ENCODE measurements at places on chromosomes 2 and 18.

GRCh38 chr2:33316328-33316727 is 160.1 kb upstream of the RASGRP3 start:
- no peak for DNase-seq

DNA sequence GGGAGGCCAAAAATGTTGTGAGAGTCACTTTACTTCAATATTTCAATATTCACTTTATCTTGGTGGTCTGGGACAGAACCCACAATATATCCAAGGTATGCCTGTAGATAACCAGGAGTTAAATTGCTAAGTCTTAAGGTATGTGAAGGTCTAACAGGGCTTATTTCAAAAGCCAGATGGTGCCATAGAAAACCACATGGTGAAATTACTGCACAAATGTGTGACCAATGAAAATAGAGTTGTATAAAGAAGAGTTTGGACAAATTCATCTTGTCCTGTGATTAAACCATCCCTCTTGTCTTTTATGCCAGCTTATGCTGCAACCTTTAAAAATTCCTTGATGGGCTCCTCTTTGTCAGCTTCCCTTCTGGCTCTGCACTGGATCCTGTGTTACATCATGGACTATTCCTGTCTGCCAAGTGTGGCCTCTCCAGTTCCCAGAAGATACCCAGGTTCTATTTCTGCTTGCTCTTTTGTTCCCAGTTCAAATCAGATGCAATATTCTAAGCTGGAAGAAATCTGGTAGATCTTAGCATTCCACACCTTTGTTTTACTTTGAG is 46.8 kb downstream of the ANTXR1 start:
- no peak for DNase-seq

DNA sequence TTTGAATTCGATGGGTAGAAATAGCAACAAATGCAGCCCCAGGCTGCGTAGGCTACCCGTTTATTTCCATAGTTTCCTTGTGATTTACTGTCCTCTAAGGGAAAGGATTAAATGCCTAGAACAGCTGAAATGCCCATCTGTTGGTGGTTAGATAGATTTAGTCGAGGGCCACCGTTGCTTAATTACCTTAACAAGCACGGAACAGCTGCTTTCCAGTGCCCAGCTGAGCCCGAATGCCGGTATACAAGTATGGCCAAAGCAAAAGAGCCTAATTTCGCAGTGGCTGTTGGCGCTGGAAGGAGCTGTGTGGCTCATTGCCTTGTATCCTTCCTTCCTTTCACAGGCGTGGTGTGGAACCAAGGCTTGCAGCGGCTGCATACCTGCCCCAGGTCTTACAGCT is 109.1 kb downstream of the CABLES1 start:
- DNase-seq = no peak

DNA sequence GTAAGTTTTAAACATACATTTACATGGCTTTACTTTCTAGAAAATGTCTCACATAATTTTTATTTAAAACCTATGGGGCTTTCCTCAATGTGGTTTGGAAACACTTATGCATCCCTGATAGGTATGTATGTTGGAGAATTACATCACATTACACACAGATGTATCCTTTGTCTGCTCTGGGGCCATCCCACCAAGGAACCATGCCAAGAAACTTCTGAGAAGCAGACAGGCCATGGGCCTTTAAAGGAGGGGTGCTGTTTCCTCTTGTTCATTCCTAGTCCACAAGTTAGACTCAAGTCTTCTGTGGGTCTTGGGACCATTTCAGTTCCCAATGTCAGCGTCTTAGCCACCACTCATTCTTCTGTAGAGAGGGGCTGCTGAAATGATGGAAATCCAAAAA is 162.0 kb upstream of the SETBP1 start:
- DNase-seq = no peak

- no peak for DNase-seq
These were observed 37.3 kb downstream of the FER1L5 start for GRCh38 chr2:96679848-96680247.

DNA sequence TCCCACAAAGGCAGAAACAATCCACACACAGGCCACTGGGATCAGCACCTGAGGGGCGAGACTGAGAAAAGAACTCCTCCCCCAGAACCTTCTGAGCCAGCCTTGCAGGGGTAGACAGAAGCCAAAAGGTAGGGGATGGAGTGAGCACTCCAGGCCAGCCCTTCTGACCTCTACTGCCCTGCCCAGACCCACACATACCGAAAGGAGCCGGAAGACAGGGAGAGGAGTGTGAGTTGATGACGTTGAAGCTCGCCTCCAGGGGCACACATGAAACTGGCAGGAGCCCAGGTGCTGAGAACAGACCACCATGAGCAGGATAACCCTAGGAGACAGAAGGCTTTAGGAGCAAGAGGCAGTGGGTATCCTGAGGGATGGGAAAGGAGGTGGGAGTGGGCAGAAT is 1.8 kb downstream of the SLC23A3 start:
- no peak for DNase-seq

DNA sequence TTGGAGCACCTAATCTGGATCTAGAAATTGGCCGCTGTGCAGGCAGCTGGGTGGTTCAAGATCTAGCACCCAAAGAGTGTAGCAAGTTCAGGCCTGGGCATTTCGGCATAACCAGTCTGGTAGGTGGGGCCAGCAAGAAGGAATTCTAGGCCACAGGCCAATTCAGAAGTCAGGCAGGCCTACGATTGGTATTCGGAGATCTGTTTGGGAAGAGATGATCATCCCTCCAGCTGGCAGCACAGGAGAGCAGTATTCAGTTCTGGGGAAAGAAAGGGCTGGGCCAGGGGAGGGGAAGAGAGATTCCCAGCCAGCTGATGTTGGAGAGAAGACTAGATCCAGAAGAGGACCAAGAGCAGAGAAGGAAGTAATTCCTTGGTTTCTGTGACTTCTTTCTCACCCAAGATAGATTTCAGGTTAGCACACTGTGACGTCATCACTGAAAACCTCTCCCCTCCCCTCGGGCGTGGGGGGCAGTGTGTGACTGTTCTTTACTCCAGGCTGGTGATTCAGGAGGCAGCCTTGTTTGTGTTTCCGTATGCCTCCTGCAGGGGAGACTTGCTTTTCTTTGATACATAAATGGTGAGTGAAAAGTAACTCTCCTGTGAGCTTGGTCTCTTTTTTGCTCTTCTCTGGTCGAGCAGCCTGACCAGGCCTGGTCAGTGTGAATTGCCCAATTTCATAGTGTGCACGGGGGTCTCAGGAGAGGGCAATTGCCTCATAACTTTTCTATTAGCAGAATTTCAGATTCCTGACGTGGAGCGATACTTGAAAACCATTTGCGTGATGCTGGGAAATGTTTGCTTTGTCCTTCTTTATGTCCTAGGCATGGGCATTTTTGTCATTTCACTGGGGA is 61.1 kb downstream of the MEIS1 start:
- DNase-seq = no peak

GRCh38 chr2:14776216-14776615 is 143.7 kb downstream of the LRATD1 start:
- DNase-seq = no peak

GRCh38 chr2:64727843-64728463 is 74.2 kb upstream of the SERTAD2 start:
- no peak for DNase-seq

GRCh38 chr2:158912112-158912511 is 56.3 kb upstream of the TANC1 start:
- no peak for DNase-seq

- DNase-seq = no peak
These were observed 39.5 kb downstream of the TMEM17 start for GRCh38 chr2:62466503-62466854.

GRCh38 chr2:241950413-241951315 is 81.1 kb downstream of the RTP5 start:
- peak; percentile 69 for DNase-seq

DNA sequence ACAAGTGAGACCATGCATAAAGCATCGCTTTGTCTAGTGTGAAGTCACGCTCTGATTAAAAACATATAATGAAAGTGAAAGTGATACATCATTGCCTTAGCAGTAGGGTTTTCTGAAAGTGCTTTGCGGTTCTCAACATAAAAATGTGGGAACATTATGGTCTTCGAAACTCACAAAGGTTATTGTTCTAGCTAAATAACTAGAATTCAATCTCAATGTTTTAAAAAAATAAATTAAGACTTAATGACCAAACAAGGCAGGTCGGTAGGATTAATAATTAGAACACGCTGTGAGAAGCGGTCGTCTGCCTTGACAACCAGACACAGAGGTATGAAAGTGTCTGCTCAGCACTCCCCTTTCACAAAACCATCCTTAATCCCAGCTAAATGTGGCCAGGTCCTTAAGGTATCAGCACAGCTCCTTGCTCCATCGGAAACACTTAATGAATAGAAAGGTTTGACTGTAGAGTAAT is 42.2 kb downstream of the KLHL14 start:
- DNase-seq = no peak

DNA sequence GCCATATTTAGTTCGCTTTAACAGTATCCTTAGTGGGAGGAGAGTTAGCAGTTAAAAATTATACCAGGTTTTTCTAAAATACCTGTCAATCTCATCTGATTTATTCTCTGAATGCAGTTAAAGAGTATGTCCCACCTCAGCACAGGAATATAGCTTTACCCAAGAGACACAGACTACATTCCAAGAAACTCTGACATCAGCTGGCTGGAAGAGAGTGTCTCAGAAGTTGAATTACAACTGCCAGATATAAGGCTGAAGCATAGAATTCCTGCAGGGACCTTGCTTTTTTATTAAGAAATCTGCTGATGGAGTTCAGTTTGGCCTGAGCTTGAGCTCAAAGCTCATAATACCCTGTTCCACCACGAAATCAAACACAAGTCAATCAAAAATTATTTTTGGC is 25.4 kb upstream of the CNTNAP5 start:
- no peak for DNase-seq

Measured in activated CD4-positive, alpha-beta T cell treated with anti-CD3 and anti-CD28 coated beads, Interleukin-2, amount 10 ng/mL, durations not matched to agents 7 days and 5 days (primary cell).